ENCODE measurements at places on chromosomes 13 and 19.

DNA sequence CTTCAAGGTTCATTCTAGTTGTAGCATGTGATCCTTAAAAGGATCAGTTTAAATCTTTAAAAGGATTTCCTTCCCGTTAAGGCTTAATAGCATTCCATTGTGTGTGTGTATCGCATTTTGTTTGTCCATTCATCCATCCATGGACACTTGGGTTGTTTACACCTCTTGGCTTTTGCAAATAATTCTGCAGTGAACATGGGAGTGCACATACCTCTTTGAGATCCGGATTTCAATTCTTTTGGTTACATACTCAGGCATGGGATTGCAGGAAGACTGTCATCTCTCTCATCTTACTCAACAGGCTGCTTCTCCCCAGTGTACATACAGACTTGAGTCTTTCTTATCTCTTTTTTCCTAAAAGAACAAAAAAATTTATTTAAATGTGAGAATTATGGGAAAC lies 1.2 kb downstream of the RNF113B start:
- DNase-seq: no peak

GRCh38 chr19:621819-622218 lies 11.5 kb downstream of the POLRMT start:
- DNase-seq: no peak

DNA sequence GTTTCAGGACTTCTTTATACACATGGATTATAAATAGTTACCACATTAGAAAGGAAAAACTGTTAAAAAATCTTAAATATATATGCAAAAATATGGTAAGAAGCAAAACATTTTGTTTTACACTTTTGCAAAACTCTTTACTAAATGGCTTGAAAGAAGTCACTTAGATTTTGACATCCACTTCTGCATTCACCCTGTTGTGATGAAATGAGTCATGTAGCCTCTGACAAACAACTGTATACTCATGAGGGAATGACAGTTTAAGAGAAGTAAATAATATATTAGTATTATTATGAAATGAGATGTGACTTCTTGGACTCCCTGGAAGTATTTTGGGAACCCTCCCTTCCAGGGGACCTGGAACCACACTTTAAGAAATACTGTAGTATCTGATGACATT lies 275.6 kb downstream of the DACH1 start:
- DNase-seq: no peak

GRCh38 chr19:29620931-29621351 lies 14.9 kb downstream of the POP4 start:
- DNase-seq: no peak

GRCh38 chr19:3950871-3951861 lies 18.3 kb downstream of the NMRK2 start:
- DNase-seq: no peak

DNA sequence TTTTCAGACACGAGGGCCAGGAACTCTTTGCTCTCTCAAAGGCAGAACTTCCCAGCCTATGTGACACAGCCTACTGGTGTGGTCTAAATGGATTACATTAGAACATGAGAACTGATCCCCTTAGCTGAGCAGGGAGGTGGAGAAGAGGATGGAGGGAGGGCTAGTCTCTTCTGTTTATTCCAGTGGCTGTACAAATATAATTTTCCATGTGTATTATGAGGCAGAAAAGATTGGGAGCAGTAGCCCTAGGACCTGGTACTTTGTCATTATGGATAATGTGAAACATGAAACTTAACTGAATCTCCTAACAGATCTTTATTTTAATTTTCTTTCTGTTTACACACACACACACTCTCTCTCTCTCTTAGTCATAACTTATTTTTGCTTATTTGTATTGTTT lies 82.1 kb downstream of the WDFY2 start:
- DNase-seq: no peak
